ENCODE measurements at places on chromosomes 5 and 9.
A peak's percentile ranks its signal among the peaks of the same experiment; 100 is the strongest.

GRCh38 chr5:61277781-61278180, 54.3 kb upstream of the ZSWIM6 start:
- DNase-seq: no peak

GRCh38 chr9:34989946-34990635, 546 bp downstream of the DNAJB5 start:
- DNase-seq: no peak

DNA sequence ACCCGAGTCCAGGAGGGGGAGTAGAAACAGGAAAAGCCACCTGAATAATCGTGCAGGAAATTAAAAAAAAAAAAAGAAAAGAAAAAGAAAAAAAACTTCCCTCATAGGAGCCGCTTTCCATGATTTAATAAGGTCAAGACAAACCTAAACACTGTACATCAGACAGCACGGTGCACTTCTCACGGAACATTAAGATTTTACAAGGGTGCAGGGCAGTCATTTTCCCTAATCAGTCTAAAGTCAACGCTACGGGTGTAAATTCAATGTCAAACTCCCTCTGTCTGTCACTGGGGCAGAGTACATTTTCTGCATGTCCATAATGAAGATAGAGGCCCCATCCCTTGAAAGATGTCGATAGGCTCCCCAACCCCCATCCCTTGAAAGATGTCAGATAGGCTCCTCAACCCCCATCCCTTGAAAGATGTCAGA, 139.7 kb downstream of the TSSK1B start:
- DNase-seq: no peak

- no peak for DNase-seq
These were observed 48.7 kb downstream of the FBXW11 start for GRCh38 chr5:171957591-171958251.

DNA sequence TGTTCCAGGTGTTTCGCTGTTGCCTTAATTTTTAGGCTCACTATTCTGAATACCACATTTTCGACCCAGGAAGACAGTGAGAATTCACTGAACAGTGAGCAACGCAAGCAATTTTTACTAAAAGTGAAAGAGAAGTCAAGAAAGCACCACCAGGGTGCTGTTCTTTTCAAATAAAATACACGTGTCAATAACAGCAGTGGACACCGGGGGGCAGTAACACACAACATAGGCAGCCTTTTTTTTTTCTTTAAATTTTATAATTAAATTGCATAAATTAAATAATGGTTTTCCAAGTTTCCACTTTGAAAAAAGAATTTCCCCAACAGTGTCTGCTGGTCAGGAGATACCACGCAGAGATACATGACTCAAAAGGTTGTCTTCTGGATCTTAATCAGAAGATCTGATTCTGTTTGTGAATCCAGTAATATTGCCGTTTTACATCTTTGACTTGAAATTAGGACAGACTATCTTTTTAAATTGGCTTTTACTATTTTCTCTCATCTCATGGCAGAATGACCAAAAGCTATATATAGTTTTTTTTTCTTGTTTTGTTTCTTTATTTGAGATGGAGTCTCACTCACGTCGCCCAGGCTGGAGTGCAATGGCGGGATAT, 47.1 kb upstream of the SH3GL2 start:
- DNase-seq: peak; percentile 8

DNA sequence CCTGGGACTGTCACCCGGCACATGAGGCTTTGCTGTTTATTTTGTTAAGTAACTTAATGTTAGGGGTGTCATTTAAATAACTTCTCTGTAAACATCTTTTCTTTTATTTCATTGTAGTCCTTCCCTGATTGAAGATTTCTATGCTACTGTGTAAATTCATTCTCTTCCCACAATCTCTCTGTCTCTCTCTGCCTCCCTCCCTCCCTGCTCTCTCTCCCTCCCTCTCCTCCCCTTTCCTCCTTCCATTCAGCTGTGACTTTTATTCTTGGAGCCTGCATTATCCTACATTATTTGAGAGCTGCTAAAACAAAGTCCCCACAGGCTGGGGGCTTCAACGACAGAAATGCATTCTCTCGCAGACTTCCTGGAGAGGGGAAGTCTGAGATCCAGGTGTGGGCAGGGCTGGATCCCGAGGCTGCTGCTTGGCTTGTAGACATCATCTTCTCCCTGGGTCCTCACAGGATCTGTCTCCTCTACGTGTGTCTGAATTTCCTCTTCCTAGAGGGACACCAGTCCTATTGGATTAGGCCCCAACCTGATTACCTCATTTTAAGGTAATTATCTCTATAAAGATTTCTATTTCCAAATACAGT, 18.4 kb downstream of the UBE2QL1 start:
- DNase-seq: no peak

Data from AG09319 (cell line).